ENCODE measurements at places on chromosomes 11 and 22.
A peak's percentile ranks its signal among the peaks of the same experiment; 100 is the strongest.

- DNase-seq, result no peak
Observed at GRCh38 chr22:50206599-50206998, 5.8 kb downstream of the SELENOO start.

- no peak for DNase-seq
Observed at GRCh38 chr11:55707029-55707428, 45.0 kb downstream of the OR4C6 start.

- no peak for DNase-seq
Observed at GRCh38 chr11:10654811-10655150, 38.8 kb downstream of the IRAG1 start.

DNA sequence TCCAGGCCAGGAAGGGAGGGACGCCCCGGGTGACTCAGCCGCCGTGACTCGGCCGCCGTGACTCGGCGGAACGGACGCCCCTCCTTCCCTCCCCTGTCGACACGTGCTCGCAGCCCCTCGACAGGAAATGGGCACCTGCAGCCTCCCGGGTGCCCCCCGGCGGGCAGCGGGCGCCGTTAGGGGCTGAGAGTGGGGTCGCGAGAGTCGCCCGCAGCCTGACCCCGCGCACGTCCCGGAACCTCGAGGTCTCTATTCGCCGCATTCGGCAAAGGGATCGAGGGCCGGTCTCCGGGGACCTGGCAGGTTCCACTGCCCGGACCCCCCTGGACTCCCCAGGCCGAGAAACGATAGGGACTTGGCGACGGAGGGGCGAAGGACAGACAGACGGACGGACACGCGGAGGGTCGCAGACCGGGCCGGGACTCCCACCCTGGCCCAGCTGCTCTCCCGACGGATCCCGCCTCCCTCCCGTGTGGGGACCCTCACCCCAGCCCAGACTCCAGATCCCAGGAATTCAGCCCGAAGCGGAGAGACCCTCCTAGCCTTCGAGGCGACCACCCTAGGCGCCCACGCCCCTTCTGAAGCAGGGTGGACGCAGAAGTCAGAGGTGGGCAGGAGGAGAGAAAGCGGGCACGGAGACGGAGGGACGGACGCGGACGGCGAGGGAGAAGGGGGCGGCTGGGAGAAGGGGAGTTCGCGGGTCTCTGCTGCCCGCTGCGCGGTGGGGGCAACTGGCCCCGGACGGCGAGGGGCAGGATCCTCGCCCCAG lies 648 bp downstream of the FOSL1 start:
- peak; percentile 60 for DNase-seq

DNA sequence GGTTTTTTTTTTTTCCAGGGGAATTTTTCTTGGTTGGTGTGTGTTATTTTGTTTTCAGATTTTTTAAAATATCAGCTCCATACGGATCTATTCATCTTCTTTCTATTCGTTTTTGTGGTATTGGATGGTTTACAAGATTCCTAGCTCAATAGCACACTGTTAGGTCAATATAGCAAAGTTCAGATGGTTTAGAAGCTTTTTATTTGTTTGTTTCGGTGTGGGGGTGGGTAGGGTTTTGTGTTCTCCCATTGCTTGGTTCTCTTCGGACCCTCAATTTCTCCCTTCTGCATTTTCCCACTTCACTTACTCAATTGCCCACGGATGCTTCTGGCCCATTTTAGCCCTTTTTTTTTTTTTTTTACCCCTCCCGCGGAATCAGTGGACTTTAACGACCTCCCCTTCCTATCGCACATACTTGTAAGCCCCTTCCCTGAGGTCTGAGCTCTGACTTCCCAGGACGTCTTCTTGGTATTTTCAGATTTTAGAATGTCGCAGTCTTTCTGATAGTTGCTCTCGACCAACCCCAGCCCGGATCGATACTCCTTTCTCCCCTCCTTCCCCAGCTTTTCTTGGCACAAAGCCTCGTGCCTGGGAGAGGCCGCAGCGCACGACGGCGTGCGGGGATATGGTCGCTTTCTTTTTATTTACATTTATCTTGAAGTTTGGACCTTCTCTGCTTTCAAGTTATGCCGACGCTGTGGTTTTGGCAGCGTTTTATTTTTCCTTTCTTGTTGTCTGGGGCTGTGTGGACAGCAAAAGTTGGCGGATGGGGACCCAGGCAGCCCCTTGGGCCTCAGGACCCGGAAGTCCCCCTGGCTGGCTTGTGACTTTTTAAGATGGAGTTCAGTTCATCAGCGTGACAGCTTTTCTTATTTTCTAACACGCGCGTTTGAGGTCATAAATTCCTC lies 4.4 kb upstream of the SPDYC start:
- no peak for DNase-seq

DNA sequence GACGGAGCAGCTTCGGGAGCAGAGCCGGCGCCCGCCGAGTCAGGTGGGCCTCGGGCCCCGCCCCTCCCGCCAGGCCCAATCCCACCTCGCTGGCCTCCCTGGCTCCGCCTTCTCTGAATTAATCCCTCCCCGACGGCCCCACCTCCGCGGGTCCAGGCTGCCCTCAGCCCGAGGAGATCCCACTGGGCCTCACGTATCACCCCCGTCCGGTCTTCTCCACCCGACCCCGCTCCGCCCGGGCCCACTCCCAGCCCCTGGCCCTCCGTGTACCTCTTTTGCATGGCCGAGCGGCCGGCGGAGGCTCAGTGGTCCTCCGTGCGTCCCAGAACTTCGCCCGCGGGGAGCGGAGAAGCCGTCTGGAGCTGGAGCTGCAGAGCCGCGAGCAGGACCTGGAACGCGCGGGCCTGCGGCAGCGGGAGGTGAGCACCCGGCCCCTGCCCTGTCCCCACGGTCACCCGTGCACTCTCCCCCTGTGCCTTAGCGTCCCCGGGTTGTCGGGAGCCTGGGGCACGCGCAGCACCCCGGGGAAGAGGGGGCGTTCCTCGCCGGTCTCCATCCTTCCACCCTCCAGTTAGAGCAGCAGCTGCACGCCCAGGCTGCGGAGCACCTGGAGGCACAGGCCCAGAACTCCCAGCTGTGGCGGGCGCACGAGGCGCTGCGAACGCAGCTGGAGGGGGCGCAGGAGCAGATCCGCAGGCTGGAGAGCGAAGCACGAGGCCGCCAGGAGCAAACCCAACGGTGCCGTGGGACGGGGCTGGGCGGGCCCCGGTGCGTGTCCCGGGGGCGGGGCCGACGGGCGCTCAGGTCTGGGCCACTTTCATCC lies 2.2 kb upstream of the CD151 start:
- no peak for DNase-seq

GRCh38 chr11:7651700-7652099 lies 21.6 kb downstream of the CYB5R2 start:
- DNase-seq, result no peak

DNA sequence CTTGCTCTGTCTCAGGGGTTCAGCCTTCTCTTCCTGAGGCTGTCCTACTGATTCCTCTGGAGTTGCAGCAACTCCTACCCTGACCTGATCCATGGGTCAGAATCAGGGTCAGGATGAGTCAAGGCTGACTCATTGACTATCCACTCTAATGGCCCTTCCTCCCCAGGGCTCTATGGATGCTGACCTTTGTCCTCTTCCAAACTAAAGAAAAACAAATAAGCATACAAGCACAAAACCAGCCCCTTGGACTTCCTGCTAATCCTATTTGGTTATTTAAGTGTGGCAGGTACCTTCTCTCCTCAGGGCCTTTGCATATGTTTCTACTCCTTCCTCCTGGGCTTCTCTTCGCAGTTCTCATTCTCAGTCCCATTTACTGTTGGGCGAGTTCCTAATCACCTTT lies 204.5 kb upstream of the NAV2 start:
- DNase-seq, result no peak
